Keratinocyte (primary cell): ENCODE measurements at places on chromosomes 2 and 18. TPM values are rescaled to one million over a fixed set of nuclear protein-coding genes. Genes with fewer than 3 reads are reported as not detected.

The CNTNAP5 gene
- polyA plus RNA-seq: not detected in 3 replicates

The TANC1 gene
- polyA plus RNA-seq: 30.6 to 33.5 TPM (median 32.1 TPM) in 3 replicates

The SNTG2 gene
- 0.09 TPM in 1 of 3 replicates, not detected in the others for polyA plus RNA-seq

The G6PC2 gene
- polyA plus RNA-seq: not detected in 3 replicates

The EML6 gene
- polyA plus RNA-seq: 0.26 to 2.0 TPM (median 0.96 TPM) in 3 replicates

The RAD51AP2 gene
- polyA plus RNA-seq: 0.01 to 0.12 TPM (median 0.12 TPM) in 3 replicates

DNA sequence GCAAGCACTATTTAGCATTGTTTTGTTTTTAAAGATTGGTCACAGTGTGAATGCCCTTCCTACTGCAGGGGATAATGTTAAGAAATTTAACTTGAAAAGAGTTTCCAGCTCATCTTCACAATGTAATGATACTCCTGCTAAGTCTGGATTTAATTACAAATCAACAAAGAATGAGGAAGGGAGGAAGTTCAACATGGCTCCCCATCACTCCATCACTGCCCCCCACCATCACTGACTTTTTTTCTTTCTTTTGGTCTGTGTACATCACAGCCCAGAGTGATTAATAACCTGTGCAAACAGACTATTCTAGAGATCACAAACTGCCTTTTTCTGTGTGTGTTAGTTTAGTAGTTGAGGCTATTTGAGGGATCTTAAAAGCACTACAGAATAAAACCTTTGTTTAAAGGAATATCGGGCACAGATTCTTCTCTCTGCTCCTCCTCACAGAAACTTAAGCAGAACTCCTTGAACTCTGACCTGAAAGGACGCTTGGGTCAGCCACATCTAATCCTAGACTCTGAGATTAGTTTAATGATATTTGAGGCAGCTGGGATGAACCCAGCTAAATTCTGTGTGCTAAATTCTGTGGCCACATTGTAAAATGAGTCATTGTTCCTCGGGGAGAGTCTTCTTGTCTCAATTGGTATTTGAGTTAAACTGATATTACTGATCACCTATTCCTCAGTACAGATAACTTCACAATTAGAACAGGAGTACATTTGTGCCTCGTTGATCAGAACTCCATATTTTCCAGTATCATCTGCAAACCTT lies 47.8 kb downstream of the SATB2 start:
- H3K4me1 ChIP-seq: no peaks in the 10 kb centered on the region
- H3K27ac ChIP-seq: no peak overlapping the region
- no peaks in the 10 kb centered on the region for H3K27me3 ChIP-seq
- no peak overlapping the region for H3K4me3 ChIP-seq

- H3K4me1 ChIP-seq: peaks cover 9% of the 10 kb centered on the region
- H3K4me3 ChIP-seq: no peak overlapping the region
- no peak overlapping the region for H3K27ac ChIP-seq
Measured at GRCh38 chr2:188725746-188726360, 248.3 kb upstream of the COL3A1 start.

DNA sequence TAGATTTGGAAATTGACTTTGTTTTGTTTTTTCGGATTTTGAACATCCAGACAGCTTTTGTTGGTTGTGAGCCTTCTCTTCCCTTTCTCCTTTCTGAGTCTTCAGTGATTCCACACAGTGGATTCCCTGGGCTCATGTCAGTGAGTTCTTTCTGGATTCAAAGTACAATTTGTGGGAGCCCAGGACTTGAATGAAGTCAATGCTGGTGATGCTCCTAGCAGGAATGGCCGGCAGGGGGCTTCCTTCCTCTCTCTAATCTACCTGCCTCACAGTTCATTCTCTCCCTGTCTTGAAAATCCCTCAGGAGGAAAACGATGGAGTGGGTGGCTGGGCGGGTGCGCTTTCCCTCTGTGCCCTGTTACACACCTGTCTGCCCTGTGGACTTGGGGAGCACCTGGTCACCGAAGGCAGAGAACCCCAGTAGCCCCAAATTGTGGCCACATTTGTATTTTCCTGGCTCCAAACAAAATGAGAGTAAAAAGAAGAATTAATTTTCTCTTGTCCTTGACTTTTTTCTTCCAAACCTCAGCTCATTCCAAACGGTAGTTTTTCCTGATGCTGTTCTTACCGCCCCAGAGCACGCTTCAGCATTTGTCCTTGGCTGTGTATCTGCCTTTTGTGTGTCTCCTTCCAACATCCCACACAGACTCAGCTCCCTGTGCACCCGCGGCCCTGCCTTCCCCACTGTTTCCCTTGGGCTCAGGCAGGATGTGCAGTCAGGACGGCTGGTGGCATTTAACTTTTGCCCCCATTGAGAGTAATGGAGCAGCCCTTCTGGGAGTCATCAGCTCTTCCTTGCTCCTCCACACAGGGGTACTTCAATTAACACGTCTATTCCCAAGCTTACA lies 86.6 kb downstream of the MARCO start:
- DNase-seq: no peak
- H3K27ac ChIP-seq: no peak overlapping the region
- no peaks in the 10 kb centered on the region for H3K4me1 ChIP-seq
- H3K36me3 ChIP-seq: no peaks in the 10 kb centered on the region
- peaks cover 14% of the 10 kb centered on the region for H3K27me3 ChIP-seq

GRCh38 chr2:215527736-215528135 lies 91.9 kb upstream of the FN1 start:
- no peaks in the 10 kb centered on the region for H3K27me3 ChIP-seq
- peaks cover 31% of the 10 kb centered on the region for H3K4me1 ChIP-seq
- H3K36me3 ChIP-seq: no peaks in the 10 kb centered on the region
- no peak overlapping the region for H3K4me3 ChIP-seq

- no peaks in the 10 kb centered on the region for H3K27me3 ChIP-seq
- no peaks in the 10 kb centered on the region for H3K4me1 ChIP-seq
- H3K36me3 ChIP-seq: no peaks in the 10 kb centered on the region
- no peak overlapping the region for H3K4me3 ChIP-seq
- no peak for DNase-seq
Measured at GRCh38 chr18:24160086-24160485, 21.2 kb downstream of the CABYR start.

DNA sequence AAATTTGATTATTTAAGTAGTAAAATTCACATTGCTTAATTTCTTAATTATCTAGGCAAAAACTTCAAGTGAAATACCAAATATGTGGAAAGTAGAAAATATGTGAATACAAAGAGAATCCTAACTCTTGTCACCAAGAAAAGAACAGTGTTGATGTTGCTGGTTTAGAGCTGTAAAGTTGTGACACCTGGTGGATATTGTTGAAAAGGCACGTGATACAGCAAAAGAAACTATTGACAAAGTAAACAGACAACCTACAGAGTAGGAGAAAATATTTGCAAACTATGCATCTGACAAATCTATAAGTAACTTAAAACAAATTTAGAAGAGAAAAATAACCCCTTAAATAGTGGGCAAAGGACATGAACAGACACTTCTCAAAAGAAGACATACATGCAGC lies 25.6 kb upstream of the ZC3H15 start:
- no peaks in the 10 kb centered on the region for H3K4me1 ChIP-seq
- H3K27me3 ChIP-seq: no peaks in the 10 kb centered on the region

DNA sequence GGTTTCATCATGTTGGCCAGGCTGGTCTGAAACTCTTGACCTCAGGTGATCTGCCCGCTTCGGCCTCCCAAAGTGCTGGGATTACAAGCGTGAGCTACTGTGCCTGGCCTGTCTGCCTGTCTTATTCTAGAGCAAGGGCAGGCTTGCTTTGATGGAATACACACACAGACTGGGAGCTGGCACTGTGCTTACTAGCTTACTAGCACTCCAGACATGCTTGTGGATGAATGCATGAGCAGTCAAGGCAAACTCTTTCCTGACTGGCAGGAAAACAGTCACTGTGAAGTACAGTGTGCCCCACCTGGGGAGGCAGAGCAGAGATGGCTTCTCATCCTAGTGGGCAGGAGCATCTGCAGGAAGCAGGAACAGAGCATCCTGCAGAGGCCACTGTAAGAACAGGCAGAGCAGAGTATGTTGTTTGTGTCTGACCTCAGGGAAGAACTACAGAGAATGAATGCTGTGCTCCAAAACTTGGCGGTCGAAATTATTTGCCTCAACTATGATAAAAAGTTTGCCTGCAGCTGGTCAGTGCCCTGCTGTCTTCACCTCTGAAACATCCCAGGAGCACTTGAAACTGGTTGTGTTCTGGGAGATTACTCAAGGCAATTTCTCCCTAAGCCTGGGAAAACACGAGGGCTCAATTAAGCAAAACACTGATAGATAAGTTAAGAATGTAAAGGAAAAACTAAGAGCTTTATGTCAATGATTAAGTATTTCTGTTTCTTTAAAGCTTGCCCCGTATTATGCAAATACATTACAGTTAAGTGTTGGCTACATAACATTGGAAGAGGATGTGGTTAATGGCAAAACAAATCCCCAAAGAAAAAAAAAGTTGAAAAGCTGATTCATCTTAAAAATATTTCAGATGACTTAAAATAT lies 102.4 kb downstream of the VAPA start:
- no peaks in the 10 kb centered on the region for H3K27me3 ChIP-seq
- H3K4me1 ChIP-seq: peaks cover 26% of the 10 kb centered on the region
- H3K4me3 ChIP-seq: no peak overlapping the region
- DNase-seq: peak; percentile 26
- H3K27ac ChIP-seq: peak overlapping the region; percentile 58
- no peaks in the 10 kb centered on the region for H3K36me3 ChIP-seq

DNA sequence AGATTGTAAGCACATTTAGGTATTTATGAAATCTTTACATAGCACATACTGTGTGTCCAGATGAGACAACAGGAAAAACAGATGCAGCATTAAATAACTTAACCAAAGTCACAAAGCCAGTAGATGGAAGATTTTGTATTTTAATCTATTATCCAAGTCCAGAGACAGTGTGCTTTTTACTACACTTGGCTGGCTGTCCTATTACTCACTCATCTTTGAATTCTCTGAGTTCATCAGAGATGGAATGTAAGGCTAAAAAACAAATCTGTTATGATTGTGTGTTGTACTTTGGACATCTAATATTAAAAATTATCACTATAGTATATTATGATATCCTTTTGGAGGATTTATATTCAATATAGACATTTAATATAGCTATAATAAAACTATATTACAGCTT lies 1189.4 kb downstream of the DSC3 start:
- H3K36me3 ChIP-seq: no peaks in the 10 kb centered on the region
- H3K4me3 ChIP-seq: no peak overlapping the region
- no peak for DNase-seq
- H3K27me3 ChIP-seq: no peaks in the 10 kb centered on the region

GRCh38 chr18:59822612-59823550 lies 76.9 kb upstream of the PMAIP1 start:
- H3K27me3 ChIP-seq: no peaks in the 10 kb centered on the region
- H3K4me3 ChIP-seq: no peak overlapping the region
- DNase-seq: no peak
- no peaks in the 10 kb centered on the region for H3K4me1 ChIP-seq

DNA sequence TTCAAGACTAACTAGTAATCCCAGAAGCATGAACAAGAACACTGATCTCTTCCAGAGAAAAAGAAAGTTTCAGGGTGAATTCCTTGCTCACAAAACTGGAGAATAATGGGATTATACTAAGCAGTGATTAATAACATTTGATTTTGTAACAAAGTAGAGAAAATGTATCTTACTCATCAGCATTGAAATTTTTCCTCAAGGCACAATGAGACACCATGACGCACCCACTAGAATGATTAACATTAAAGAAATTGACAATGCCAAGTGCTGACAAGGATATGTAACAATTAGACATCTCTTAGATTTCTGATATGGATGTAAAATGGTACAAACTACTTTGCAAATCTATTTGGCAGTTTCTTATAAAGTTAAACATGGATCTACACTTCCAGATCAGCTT lies 101.1 kb upstream of the EPHA4 start:
- peak; percentile 9 for DNase-seq
- H3K36me3 ChIP-seq: no peaks in the 10 kb centered on the region
- H3K4me1 ChIP-seq: peaks cover 2% of the 10 kb centered on the region
- no peak overlapping the region for H3K4me3 ChIP-seq
- no peaks in the 10 kb centered on the region for H3K27me3 ChIP-seq
- H3K27ac ChIP-seq: no peak overlapping the region

DNA sequence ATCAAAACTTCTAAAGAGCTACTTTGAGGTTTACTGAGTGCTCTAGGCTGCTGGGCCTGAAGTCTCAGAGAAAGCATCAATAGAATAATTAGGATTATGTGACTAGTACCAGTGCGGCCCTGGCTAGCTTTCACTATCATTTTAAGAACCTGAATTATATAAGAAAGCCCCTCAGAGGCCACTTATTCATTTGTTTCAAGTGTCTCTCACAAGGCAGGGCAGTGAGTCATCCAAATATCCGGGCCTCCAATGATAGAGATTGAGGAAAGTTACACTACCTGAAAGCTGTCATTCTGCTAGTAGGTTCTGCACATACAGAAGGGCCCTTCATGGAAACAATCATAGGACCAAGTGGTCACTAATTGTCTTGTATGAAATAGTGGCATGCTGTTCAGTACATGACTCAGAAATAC lies 193.1 kb downstream of the L3MBTL4 start:
- H3K36me3 ChIP-seq: no peaks in the 10 kb centered on the region
- no peak overlapping the region for H3K27ac ChIP-seq
- no peak overlapping the region for H3K4me3 ChIP-seq
- no peak for DNase-seq

DNA sequence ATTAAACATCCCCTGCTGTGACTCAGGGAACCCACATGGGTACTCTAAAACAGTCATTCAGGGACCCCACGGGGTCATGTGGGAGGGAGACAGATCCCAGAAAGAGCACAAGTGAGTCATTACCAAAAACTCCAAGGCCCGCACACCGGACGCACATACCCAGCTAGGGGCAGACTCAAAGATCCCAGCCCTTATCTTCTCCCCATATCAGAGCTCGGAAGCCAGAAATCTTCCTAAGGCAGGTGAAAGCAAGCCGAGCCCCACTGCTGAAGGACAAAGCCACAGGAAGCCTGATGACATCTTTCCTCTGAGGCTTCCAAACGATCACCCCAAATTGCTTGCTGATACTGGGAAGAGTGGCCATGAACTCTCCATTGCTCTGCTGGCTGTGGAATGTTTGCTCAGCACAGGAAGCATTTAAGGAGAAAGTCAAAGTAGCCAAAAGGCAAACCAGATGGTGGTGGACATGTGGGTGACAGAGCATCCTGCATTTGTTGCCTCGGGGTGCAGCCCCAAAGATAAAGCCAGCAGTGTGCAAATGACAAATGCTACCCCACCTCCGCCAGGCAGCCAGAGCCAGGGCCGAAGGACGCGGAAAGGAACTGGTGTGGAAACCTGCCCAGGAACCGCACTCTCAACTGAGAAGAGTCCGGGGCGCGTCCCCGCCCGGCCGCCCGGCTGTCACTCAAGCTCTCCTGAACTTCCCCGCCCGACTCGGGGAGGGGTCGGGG lies 784 bp downstream of the ACTR1B start:
- H3K36me3 ChIP-seq: peaks cover 11% of the 10 kb centered on the region
- no peaks in the 10 kb centered on the region for H3K27me3 ChIP-seq
- H3K4me1 ChIP-seq: peaks cover 9% of the 10 kb centered on the region
- DNase-seq: no peak

GRCh38 chr18:69757733-69758132 lies 189.9 kb downstream of the CD226 start:
- H3K27me3 ChIP-seq: no peaks in the 10 kb centered on the region
- no peak overlapping the region for H3K4me3 ChIP-seq
- H3K36me3 ChIP-seq: no peaks in the 10 kb centered on the region
- H3K4me1 ChIP-seq: no peaks in the 10 kb centered on the region
